Caudate nucleus (tissue), 63 donors: ENCODE measurements at places on chromosomes 7 and 10.

DNA sequence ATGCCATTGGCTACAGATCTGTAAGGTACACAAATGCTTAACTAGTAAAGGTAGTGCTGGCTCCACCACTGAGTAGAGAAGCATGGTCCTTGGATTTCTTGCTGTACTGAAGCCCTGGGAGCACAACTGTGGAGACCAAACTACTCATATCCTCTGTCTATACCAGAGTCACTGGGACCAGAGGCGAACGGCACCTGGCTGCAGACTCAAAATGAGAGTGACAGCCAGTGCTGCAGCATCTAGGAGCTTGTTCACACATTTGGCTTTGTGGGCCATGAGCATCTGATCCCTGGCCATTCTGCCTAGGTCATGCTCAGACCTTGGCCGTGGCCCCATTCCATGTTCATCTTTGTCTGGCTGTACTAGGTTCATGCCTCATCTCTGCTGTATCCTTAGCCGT, 31.9 kb downstream of the LRRC18 start:
- no peak for DNase-seq

DNA sequence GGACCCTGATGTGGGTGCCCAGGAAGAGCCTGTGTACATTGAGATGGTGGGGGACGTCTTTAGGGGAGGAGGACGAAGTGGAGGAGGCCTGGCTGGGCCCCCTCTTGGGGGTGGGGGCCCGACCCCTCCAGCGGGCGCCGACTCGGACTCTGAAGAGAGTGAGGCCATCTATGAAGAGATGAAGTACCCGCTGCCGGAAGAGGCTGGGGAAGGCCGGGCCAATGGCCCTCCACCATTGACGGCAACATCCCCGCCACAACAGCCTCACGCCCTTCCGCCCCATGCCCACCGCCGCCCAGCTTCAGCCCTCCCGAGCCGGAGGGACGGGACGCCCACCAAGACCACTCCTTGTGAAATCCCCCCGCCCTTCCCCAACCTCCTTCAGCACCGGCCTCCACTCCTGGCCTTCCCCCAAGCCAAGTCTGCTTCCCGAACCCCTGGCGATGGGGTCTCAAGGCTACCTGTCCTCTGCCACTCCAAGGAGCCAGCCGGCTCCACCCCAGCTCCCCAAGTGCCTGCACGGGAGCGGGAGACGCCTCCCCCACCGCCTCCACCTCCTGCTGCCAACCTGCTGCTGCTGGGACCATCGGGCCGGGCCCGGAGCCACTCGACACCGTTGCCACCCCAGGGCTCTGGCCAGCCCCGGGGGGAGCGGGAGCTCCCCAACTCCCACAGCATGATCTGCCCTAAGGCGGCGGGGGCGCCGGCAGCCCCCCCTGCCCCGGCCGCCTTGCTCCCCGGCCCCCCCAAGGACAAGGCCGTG, 4.8 kb downstream of the NYAP1 start:
- no peak for DNase-seq

DNA sequence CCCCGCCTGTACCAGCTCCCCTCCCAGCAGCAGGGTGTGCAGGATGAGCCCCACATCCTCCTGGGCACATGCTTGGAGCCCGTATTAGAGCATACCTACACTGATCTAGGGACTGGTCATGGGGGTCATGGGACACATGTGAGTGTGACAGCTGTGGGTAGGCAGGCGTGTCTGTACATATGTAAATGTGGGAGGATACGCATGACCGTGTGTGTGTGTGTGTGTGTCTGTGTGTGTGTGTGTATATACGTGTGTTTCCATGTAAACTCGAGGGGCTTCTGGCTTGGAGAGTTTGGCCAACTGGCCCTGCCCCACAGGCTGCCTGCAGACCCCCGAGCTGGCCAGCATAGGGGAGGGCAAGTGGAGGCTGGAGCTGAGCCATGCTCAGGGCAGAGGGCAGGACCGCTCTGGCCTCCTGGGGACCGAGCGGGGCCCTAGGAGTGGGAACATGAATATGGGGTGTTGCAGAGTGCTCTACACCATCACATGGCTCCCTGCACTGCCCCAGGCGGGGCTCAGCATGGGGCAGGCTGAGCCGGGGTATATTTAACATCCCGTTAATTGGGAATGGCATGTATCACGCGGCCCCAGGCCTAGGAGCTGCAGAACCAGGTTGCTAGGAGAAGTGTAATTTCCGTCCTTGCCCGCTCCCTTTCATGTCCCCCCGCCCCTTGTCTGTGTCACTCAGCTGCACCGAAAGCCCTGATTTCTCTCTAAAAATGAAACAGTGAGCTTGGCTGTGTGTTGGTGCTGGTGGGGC, 152.7 kb upstream of the PCBD1 start:
- no peak for DNase-seq

DNA sequence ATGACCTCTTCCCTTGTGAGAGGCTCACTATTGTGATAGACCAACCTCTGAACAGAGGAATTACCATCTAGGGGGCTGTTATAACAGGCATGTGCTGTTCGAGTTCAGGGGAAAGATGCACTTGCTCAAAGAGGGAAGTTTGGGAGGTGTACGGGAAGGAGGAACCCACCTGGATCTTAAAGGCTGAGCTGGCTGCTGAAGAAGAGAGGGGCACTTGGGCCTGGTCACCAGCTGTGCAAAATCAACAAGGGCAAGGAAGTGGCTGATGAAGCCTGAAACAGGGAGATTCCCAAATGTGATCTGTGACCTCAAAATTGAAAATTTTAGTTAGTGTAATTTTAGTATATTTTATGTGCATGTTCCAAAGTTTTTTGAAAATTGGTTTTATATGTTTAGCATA, 407.2 kb downstream of the AUTS2 start:
- no peak for DNase-seq

DNA sequence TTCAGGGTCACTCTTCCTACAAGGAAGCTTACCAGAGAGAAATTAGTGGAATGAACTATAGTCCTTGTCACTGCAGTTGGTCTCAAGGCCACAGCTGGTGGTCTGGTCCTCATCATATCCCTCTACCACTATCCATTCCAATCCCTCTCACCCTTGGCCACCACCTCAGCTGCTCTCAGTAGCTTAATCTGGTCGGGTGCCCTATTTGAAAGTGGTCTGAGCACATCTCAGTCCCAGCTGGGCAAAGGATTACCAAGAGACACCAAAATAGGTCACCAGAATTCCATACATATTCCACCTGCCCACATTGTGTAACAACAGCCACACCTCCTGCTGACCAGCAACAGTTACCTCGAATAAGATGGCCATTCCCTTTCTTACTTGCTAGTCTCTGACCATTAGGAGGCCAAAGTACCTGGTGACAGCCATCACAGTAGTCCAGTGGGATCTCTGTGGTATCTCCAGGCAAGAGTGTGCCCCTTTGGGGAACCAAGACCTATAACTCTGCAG, 3.3 kb upstream of the ZC3HAV1 start:
- DNase-seq = no peak

- DNase-seq = no peak
Observed at GRCh38 chr7:148028165-148028564, 562.4 kb upstream of the C7orf33 start.

GRCh38 chr10:11638055-11638698, 26.7 kb upstream of the USP6NL start:
- no peak for DNase-seq

DNA sequence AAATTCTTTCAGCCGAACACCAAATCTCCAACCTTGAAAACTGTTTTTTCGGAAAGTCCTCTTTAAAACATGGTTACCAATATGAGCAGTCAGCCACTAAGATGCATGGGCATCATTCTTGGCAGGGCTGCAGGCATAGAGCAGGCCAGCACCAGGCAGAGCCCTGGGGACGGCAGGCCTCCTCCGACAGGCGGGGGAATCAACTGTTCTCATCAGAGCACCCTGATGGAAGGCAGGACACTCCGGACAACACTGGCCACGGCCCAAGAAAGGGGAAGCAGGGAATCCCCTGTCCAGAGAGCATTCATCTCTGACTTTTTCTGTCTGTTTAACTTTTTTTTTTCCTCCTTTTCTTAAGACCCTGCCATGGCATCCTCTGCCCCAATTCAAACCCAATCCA, 1.4 kb upstream of the NOS3 start:
- DNase-seq = no peak

GRCh38 chr7:127629268-127629854, 11.4 kb upstream of the PAX4 start:
- no peak for DNase-seq

- no peak for DNase-seq
Observed at GRCh38 chr10:106795619-106796018, 368.9 kb downstream of the SORCS1 start.

GRCh38 chr7:107610323-107610722, 30.3 kb downstream of the BCAP29 start:
- no peak for DNase-seq

- DNase-seq = no peak
Observed at GRCh38 chr10:11238893-11239292, 221.2 kb downstream of the CELF2 start.

- DNase-seq = no peak
Observed at GRCh38 chr10:46028584-46029460, 1.6 kb downstream of the NCOA4 start.

DNA sequence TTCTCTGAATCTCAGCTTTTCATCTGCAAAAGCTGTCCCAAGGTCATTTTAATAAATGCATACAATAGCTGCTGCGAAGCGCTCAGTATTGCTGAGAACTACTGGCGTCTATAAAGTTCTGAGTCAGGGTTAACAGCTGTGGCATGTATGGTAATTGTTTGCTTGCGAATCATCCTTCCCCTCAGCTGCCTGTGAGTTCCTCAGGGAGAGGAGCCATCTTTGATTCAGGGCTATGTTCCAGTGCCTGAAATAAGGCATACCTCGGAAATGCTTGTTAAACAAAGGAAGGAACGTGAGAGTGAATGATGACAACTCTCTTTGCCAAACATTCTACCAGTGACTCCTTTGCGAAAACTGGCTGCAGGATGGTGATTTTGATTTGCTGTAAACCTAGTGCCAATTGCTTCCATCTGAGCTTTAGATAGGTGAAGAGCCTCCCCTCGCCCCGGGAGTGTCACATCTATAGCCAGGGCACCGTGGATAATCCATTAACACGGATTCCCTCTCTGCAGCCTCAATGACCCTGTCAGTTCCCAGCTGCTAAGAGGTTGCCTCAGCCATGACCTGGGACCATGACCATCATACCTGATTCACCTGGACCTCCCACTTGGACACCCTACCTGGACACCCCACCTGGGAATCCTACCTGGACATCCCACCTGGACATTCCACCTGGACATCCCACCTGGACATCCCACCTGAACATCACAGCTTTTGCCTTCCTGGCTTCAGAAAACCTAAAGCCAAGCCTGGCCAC, 39.6 kb downstream of the GPRIN2 start:
- no peak for DNase-seq

DNA sequence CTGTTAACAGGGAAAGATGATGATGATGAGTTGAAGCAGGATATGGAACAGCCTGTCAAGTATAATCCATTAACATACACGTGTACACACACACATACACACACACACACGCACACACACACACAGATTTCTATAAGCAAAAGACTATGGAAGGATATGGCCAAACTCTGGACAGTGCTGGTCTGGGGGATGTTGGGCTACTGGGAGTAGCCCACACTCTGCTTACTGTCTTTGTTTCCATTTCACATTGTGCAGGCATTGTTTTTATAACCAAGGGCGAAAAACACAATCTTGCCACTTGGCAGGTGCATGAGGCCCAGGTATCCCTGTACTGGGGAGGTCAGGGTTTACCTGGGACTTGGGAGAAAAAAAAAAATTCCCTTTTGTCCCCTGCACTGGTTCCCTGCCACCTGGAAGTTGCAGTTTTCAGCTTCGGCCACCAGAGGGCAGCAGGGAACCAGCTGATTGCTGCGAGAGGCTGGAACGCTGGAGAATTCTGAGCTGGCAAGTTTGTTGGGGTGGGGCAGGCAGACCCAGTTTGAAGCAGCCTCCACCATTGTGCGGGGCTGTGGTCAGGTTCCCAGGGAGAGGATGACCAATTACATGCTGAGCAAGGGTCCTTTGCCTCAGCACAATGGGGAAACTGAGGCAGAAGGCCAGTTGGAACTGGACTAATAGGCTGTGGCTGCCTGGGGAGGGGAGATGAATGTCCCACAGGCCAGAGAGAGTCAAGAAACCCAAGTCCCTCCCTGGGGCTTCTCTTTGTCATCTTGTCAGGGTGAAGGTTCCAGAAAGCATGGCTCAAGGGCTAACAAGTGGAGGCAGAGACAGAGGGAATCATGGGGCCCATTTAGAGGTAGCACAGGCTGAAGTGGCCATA, 27.3 kb downstream of the PPIF start:
- peak; percentile 67 for DNase-seq

- DNase-seq = no peak
Observed at GRCh38 chr10:120559800-120560199, 102.8 kb downstream of the PLPP4 start.

DNA sequence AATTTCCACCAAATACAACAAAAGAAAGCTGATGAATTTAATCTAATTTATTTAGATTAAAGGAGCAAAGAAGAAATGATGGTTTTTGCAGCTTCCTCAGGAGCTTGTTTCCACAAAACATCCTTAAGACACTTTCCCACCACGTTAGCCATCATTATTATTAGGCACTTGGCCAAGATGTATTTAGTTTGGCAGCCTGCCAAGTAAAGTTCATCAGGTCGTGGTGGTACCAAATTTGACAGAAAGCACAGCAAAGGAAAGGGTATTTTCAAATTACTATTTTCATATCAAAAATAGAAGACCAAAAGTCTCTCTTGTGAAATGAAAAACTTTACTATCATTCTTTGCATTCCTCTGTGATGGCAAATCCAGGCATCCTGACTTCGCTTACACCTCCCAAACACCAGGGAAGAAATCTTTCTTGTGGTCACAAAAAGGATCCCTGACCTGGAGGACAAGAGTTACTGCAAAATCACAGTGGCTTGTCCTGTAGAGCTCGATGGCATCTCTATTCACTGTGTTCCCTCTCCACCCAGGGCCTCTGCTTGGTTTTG, 123.1 kb upstream of the INHBA start:
- no peak for DNase-seq

DNA sequence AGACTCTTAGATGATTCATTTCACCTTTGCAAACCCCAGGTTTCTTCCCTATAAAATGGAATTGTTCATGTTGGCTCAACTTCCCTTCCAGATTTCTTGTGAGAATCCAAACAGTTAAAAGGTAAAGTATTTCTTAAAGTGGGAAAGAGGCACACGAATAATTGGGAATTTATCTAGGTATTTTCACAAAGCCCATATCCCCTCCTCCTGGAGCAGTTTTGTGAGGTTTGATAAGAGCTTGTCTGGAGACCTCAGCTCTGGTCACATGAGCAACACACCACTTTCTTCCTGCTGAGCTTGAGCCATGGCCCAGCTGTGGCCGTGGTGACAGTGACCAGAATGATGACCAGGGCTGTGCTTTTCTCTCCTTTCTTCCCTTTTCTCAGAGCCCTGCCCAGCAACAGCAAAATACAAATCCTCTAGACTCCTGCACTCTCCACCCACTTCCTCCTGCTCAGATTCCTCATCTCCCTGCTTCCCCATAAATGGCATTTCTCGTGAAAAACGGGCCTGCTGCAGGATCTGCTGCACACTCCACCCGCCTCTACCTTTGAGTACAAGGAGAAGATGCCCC, 87.7 kb downstream of the PIK3CG start:
- DNase-seq = no peak
